Thoracic aorta (tissue), 2 donors: ENCODE measurements at places on chromosomes 3 and 15. TPM values are rescaled to one million over a fixed set of nuclear protein-coding genes. Genes with fewer than 3 reads are reported as not detected.

DNA sequence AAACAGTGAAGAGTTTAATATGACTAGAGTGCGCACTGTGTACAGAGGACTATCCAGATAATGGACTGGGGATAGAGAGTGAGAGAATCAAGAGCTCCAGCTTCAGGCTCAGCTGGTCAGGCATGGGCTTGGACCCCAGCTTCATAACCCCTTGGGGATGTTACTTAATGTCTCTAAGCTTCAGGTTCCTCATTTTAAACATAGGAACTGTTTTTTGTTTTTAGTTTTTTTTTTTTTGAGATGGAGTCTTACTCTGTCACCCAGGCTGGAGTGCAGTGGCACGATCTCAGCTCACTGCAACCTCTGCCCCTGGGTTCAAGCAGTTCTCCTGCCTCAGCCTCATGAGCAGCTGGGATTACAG lies 9.9 kb upstream of the BRPF1 start:
- no peaks in the 10 kb centered on the region for H3K4me1 ChIP-seq
- no peaks in the 10 kb centered on the region for H3K36me3 ChIP-seq
- H3K4me3 ChIP-seq, result no peak overlapping the region

- no peak overlapping the region for H3K27ac ChIP-seq
- H3K4me3 ChIP-seq, result no peak overlapping the region
- H3K27me3 ChIP-seq, result no peaks in the 10 kb centered on the region
- no peaks in the 10 kb centered on the region for H3K36me3 ChIP-seq
- no peak for DNase-seq
Observed at GRCh38 chr3:147157631-147158030, 248.7 kb downstream of the ZIC4 start.

DNA sequence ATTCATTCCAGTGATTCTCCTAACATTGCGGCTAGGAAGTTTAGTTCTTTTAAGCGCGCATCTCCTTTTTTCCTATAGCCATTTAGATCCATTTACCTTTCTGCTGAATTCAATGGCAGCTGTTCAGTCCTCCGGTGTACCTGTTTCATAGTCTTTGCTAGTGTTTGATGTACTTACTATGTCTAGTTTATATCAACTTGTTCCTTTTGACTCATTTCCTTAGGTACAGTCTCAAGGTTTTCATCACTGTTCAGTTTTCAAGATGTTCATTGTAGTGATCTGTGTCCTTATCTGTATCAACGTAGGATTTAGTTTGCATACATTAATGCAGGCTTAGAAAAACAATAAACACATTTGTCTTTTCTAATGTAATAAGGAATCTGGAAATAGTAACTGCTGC lies 59.0 kb upstream of the MBNL1 start:
- peaks cover 69% of the 10 kb centered on the region for H3K4me1 ChIP-seq
- H3K4me3 ChIP-seq, result no peak overlapping the region
- no peaks in the 10 kb centered on the region for H3K27me3 ChIP-seq
- no peaks in the 10 kb centered on the region for H3K36me3 ChIP-seq
- H3K27ac ChIP-seq, result no peak overlapping the region

DNA sequence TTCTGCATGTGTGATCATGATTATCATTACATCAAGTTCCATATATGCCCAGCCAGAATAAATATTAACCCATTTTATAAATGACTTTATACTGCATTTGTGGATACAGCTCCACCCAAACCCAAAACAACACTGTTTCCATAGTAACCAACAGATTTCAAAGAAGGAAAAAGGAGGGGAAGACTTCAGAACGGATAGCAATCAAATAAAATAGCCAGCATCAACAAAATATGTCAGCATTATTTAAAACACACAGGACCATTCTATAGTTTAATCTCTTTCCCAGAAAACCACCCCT lies 114.4 kb downstream of the FOXP1 start:
- H3K4me3 ChIP-seq, result no peak overlapping the region
- DNase-seq, result no peak
- no peak overlapping the region for H3K27ac ChIP-seq
- H3K27me3 ChIP-seq, result no peaks in the 10 kb centered on the region

DNA sequence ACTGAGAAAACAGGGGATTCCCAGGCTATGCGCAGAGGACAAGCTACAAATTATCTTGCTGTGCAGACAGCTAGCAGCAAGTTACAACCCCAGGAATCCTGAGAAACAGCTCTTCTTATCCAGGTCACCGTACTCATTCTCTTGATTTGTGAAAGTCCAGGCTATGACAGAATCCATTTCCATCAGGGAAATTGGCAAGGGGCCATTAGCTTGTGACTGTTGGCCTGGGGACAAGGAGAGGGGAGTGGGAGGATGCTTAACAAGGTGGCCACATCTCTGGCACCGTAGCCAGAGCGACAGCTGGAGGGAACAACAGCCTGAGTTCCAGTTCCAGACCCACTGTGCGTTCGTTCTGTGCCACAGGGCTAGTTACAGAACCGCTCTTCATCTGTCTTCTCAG lies 44.9 kb upstream of the PLXNA1 start:
- no peak overlapping the region for H3K4me3 ChIP-seq
- H3K27me3 ChIP-seq, result no peaks in the 10 kb centered on the region
- H3K4me1 ChIP-seq, result peaks cover 19% of the 10 kb centered on the region
- H3K36me3 ChIP-seq, result no peaks in the 10 kb centered on the region

- no peaks in the 10 kb centered on the region for H3K27me3 ChIP-seq
- H3K4me1 ChIP-seq, result no peaks in the 10 kb centered on the region
- H3K36me3 ChIP-seq, result no peaks in the 10 kb centered on the region
- no peak overlapping the region for H3K27ac ChIP-seq
Observed at GRCh38 chr3:159632851-159633250, 355.8 kb upstream of the IL12A start.

GRCh38 chr3:12948371-12948770 lies 107.0 kb upstream of the RPL32 start:
- H3K4me1 ChIP-seq, result peaks cover 59% of the 10 kb centered on the region
- no peak for DNase-seq
- no peaks in the 10 kb centered on the region for H3K27me3 ChIP-seq
- H3K36me3 ChIP-seq, result no peaks in the 10 kb centered on the region

- H3K36me3 ChIP-seq, result no peaks in the 10 kb centered on the region
- no peak overlapping the region for H3K27ac ChIP-seq
- no peaks in the 10 kb centered on the region for H3K27me3 ChIP-seq
Observed at GRCh38 chr3:78260388-78260787, 1220.5 kb downstream of the ROBO2 start.

GRCh38 chr3:19531426-19531825 lies 383.1 kb downstream of the KCNH8 start:
- no peak overlapping the region for H3K4me3 ChIP-seq
- H3K27me3 ChIP-seq, result no peaks in the 10 kb centered on the region
- no peaks in the 10 kb centered on the region for H3K36me3 ChIP-seq
- H3K4me1 ChIP-seq, result peaks cover 10% of the 10 kb centered on the region
- H3K27ac ChIP-seq, result no peak overlapping the region
- no peak for DNase-seq

DNA sequence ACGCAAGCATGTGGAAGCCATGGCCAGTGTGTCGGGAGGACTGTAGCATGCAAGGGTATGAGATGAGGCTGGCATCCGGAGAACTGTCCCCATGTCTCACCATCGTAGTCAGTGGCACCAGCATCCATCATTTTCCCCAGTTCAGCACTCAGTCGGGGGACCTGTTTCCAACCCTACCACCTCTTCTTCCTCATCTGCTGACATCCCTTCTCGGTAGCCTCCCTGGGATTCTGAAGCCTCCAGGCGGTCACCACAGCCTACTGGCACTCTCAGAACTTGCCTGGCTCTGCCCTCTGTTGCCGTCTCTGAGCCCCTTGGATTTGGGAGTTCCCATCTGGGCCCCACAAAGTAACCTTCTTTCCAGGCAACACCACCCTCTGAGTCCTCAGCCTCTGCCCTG lies 131.1 kb upstream of the ABHD17C start:
- no peaks in the 10 kb centered on the region for H3K36me3 ChIP-seq
- H3K4me1 ChIP-seq, result peaks cover 3% of the 10 kb centered on the region
- no peak overlapping the region for H3K4me3 ChIP-seq
- no peak overlapping the region for H3K27ac ChIP-seq
- no peak for DNase-seq
- H3K27me3 ChIP-seq, result no peaks in the 10 kb centered on the region

DNA sequence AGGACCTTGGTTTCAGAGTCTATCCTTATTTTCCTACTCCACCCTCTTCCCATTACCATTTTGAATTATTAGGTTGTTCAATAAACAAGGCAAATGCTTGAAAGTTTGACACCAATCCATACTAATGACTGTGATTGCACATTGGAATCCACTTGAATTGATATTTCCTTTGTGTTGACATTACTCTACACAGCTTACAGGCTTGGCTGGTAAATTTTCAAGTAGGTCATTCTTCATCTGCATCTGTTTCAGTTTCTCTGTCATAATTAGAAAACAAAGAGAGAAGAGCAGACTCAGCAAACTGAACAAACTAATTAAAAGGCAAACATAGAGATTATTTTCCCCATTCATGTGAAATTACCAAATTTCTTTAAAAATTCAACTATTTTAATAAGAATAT lies 732.9 kb upstream of the BCHE start:
- H3K4me1 ChIP-seq, result no peaks in the 10 kb centered on the region
- no peaks in the 10 kb centered on the region for H3K36me3 ChIP-seq
- DNase-seq, result no peak
- no peak overlapping the region for H3K4me3 ChIP-seq
- H3K27ac ChIP-seq, result no peak overlapping the region
- H3K27me3 ChIP-seq, result no peaks in the 10 kb centered on the region

GRCh38 chr15:82942691-82943090 lies 9.8 kb downstream of the HOMER2 start:
- H3K36me3 ChIP-seq, result no peaks in the 10 kb centered on the region
- no peaks in the 10 kb centered on the region for H3K27me3 ChIP-seq
- H3K27ac ChIP-seq, result no peak overlapping the region
- no peak overlapping the region for H3K4me3 ChIP-seq
- no peaks in the 10 kb centered on the region for H3K4me1 ChIP-seq

DNA sequence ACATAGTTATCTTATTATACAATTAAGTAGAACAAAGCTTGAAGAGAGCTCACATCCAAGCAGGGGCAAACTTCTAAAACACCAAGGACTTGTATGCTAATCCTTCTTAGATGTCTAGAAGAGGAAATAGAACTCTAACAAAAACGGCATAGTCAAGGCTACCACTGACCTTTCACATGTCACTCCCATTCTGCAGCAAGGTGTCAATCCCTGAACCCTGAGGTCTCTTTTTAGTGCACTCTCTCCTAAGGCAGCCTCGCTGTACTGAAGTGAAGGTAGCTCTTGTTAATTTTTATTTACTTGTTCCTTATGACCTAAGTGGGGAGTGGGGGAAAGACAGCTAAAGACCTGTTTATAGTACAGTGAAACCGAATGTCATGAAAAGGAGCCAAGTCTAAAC lies 506.5 kb downstream of the FOXP1 start:
- DNase-seq, result no peak
- no peaks in the 10 kb centered on the region for H3K27me3 ChIP-seq
- H3K4me3 ChIP-seq, result no peak overlapping the region
- no peaks in the 10 kb centered on the region for H3K36me3 ChIP-seq
- peaks cover 90% of the 10 kb centered on the region for H3K4me1 ChIP-seq
- H3K27ac ChIP-seq, result peak overlapping the region; percentile 29

DNA sequence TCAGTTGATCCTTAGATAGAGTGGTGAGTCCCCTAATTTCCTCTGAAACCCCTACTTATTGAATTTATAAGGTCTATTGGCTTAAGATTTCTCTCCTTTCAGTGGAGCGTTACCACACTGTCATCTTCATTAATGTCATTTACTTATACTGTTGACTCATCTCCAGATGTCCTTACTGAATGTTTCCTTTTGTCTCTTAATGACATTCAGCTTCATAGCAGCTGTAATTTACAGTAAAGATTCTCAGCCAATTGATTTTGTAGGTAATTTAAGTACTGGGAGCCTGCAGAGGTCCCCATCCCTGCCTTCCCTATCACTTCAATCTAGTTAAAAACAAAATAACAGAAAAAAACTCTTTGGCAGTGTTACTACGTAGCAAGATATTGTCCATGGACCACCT lies 18.8 kb downstream of the STX19 start:
- H3K4me3 ChIP-seq, result no peak overlapping the region
- no peak for DNase-seq
- H3K36me3 ChIP-seq, result no peaks in the 10 kb centered on the region
- H3K27ac ChIP-seq, result no peak overlapping the region
- no peaks in the 10 kb centered on the region for H3K4me1 ChIP-seq

DNA sequence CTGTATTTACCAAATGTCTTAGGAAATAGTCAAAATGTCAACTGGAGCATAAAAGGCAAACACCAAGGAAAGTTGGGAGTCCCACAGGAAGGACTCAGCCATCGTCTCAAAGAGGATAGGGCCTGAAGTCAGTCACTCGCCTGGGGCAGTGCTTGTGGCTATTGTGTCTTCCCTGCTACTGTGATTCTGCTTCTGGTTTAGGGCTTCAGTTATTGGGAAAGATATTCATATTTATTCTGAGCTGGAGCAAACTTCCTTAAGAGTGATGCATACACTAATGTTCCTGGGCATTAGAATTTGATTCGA lies 118.1 kb downstream of the EDEM1 start:
- no peak overlapping the region for H3K4me3 ChIP-seq
- no peaks in the 10 kb centered on the region for H3K27me3 ChIP-seq
- H3K27ac ChIP-seq, result no peak overlapping the region
- no peak for DNase-seq

- no peak for DNase-seq
- no peak overlapping the region for H3K27ac ChIP-seq
- no peaks in the 10 kb centered on the region for H3K27me3 ChIP-seq
- no peaks in the 10 kb centered on the region for H3K4me1 ChIP-seq
- H3K36me3 ChIP-seq, result no peaks in the 10 kb centered on the region
Observed at GRCh38 chr15:20340931-20341661, 200.5 kb downstream of the GOLGA6L6 start.

- peak within 1 kb of the TSS; percentile 43 for H3K27ac ChIP-seq
- no peak for DNase-seq
- no peaks in the 10 kb centered on the region for H3K4me1 ChIP-seq
- no peaks in the 10 kb centered on the region for H3K27me3 ChIP-seq
- no peaks in the 10 kb centered on the region for H3K36me3 ChIP-seq
- peak within 1 kb of the TSS; percentile 86 for H3K4me3 ChIP-seq
Observed at GRCh38 chr3:96813820-96814650, at the start of gene EPHA6. TSS of gene EPHA6 (plus strand) at chr3:96814594.

DNA sequence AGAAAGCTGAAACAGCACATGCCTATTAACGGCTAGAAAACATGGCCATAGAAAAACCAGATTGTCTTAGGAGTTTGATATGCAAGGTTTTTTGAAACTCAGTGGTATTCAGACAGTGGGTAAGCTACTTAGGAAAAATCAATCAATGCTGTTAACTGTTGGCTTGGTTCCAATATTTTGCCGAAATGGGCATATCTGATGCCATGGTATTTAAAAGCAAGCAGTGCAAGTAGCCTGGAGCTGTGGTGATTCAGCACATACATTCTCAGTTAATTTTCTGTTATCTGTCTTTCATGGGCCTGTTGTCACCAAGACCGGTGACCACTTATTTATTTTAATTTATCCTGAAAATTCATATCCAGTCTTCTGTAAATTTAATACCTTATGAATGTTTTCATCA lies 17.3 kb upstream of the SUCNR1 start:
- no peak overlapping the region for H3K27ac ChIP-seq
- DNase-seq, result no peak
- no peaks in the 10 kb centered on the region for H3K27me3 ChIP-seq
- no peak overlapping the region for H3K4me3 ChIP-seq

GRCh38 chr3:179942553-179943075 lies 94.1 kb downstream of the PEX5L start:
- DNase-seq, result no peak
- H3K36me3 ChIP-seq, result no peaks in the 10 kb centered on the region
- H3K4me3 ChIP-seq, result peak overlapping the region; percentile 19
- no peak overlapping the region for H3K27ac ChIP-seq
- H3K4me1 ChIP-seq, result no peaks in the 10 kb centered on the region

The TLR9 gene
- total RNA-seq, result not detected

The TBC1D2B gene
- total RNA-seq, result 54.0 TPM

The COL7A1 gene
- 26.7 TPM for total RNA-seq

The RPLP1 gene
- total RNA-seq, result 444 TPM

The EFCC1 gene
- total RNA-seq, result 1.4 TPM

The ROPN1 gene
- not detected for total RNA-seq
